Endodermal cell (in vitro differentiated cells): ENCODE measurements at places on chromosomes 4 and X. TPM values are rescaled to one million over a fixed set of nuclear protein-coding genes. Genes with fewer than 3 reads are reported as not detected.
A peak's percentile ranks its signal among the peaks of the same experiment; 100 is the strongest.

GRCh38 chr4:91359041-91360031, 944.4 kb upstream of the GRID2 start:
- DNase-seq = no peak

DNA sequence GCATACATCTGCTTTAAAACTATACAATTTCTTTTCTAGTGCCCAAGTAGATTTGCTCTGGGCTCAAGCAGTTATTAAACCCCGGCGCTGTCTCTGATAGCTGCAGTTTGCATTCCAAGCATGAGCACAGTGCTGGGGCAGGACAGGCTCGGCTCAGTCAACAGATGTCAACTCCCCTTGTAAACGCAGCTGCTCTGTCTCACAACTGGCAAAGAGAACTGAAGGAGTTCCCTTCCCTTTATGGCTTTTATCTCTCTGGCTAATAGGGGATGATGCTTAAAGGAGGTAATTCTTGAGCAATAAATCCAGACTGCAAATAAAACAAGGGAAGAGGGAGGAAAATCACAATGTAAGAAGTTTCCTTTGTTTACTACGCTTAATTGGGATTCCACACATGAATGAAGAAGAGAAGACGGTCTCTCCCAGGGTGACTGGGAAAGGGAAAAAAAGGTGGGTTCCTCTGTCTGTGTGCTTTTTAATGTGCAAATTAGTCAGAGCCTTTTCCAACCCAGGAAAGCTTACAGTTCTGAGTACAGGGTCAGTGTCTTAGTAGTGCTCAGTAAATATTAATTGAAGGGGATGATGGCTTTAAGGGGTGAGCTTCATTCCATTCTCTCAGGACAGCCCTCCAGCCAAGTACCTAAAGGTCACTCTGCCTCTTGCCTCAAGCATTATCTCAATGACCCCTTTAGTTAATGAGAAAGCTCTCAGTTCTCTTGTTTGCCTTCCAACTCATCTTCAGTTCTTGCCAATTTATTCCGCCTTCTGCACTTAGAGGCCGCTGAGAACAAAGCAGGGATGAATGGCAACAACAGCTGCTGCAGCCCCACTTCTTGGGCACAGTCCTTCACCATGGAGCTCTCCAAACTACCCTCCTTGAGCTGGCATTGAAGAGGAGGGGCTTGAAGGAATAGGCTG, 155.7 kb upstream of the JADE1 start:
- DNase-seq = no peak

DNA sequence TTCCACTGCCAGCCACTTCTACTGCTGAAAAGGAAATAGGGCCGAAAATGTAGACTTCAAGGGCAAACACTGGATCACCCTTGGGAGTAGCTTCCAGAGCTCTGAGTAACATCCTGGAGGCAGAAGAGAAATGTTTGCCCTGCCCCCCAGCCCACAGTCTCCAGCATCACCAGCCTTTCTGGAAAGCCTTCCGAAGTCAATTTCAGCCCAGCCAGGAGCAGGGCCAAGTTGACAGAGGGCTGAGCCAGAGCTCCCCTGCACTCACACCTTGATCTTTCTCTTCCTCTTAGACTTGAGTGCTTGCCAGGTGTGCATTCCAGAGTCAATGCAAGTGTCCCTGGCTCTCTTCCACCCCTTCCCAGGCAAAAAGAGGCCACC, 35.2 kb downstream of the SLC25A5 start:
- peak; percentile 61 for DNase-seq

GRCh38 chrX:142251680-142252079, 46.6 kb upstream of the MAGEC2 start:
- DNase-seq = no peak

GRCh38 chr4:79653871-79654270, 245.8 kb upstream of the GK2 start:
- no peak for DNase-seq

- no peak for DNase-seq
These were observed 2.6 kb upstream of the LRAT start for GRCh38 chr4:154741131-154741665.

GRCh38 chr4:67393699-67394281, 151.5 kb downstream of the CENPC start:
- DNase-seq = no peak

- DNase-seq = no peak
These were observed 36.7 kb downstream of the UBQLN2 start for GRCh38 chrX:56600141-56600540.

DNA sequence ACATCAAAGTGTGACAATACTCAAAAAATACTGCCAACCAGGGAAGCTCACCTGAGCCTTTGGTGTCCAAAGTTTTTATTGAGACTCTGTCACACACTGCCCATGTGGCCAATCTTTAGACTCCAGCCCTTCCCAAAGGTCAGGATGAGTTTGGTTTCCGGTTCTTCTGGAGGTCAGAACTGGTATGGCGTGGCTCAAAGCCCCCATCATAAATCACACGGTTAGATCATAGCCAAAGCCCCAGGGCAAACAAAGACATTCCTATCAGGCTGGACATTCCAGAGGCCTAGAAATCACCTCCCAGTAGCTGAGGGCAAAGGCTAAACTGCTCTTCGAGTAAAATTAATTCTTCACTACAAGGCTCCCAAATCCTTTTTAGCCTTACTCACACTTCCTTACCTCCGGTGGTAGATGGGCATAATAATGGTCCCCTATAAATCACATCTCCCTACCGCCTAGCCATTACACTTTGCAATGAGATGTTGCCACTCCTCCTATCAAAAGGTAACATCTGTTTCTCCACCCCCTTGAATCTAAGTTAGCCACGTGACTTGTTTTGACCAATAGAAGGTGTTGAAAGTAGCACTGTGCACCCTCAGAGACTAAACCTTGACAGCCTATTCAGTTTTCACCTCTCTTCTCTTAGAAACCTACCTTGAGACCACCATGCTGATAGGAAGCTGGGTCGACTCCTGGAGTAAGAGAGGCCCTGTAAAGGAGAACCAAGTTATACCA, 137.8 kb upstream of the DUSP21 start:
- no peak for DNase-seq

DNA sequence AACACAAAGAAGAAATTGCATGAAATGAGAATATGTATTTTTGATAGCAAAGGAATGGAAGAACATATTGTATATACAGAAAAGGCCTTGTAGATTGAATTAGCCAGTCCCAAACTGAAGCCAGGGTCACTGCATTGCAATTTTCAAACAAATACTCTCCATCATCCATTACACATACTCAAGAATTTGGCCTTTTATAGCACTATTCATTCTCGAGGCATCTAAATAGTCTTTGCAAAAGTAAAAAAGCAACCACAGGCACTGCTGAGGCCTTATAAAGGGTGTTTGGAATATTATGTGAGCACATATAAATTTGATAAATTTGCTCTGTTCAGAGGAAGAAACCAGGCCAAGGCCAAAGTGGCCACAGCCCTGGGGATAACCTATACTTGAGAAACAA, 123.0 kb downstream of the ZNF827 start:
- no peak for DNase-seq

DNA sequence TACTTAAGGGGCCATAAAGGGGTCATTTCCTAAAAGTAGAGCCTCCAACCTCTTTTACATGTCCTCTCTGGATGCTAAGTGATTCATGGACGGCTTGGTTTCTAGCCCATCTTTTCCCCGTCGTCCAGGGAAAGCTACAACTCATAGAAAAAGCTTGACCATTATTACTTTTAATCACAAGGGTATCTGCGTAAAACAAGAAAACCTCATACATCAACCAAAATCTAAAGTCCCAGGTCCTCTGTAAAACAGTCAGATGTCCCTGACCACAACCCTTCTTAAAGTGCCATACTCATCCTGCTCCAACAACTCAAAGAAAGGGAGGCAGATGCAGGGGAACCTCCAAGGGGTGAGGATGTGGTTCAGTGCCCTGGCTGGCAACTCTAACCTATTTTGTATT, 29.6 kb downstream of the ADGRA3 start:
- DNase-seq = no peak

- DNase-seq = no peak
These were observed 205.3 kb upstream of the JADE1 start for GRCh38 chr4:128604204-128604603.

GRCh38 chr4:130210864-130211263, 1114.9 kb downstream of the C4orf33 start:
- DNase-seq = no peak

DNA sequence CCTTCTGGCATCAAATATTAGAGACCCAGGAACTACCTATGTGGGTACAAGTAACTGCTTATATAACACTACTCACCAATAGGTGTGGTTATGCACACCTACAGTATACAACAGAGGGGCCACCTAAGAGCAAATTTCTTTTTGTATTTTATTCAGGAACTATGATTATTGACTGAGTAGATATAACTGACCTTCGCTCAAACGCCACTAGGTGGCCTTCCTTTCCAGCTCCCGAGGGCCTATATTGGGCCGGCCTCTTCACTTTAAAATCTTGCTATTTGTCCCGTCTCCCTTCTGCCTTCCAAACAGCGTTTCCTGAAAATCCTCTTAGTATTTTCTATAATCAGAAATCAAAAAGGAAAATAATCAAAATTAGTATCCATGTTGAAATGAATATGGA, 19.9 kb upstream of the PABPC5 start:
- DNase-seq = peak; percentile 63

DNA sequence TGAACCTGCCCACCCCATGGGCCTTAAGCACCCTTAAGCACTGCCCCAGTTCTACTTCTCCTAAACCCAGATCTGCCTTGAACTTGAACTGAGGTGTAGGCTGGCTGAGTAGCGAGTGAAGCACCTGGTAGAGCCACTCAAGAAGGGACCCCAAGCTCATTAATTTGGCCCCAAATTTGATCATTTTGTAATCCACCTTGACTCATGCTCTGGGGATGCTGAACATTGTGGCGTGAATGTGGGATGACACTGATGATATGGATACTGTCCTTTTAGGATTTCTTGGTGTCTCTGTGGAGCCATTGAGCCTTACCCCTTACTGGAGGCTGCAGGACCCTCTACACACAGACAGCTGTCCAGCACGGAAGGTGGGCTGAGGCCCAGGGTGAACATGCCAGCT, at the start of gene ZNF157:
Gene ZNF157, plus strand, starts transcription at position 301 of the 400 bp plus-strand sequence. Its CDS starts 91 bp downstream, at position 392.
- no peak for DNase-seq

DNA sequence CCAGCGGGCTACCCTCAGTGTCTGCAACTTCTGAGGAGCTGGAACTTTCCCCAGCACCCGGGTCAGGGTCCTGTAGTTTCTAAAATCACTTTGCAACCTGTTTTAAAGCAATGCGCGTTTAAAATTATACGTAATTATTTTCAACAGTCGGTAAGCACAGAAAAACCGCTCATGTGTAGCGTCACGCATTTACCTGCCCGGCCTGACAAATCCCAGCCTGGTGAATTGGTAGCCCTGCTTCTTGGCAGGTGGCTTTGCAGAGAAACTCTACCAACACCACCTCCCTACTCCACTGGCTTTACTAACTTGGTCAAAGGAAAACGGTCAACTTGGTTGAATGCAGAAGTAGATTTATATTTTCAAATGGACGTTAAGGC, 640 bp downstream of the BANK1 start:
- DNase-seq = no peak

- DNase-seq = peak; percentile 46
These were observed 44.5 kb upstream of the SCML1 start for GRCh38 chrX:17692709-17693346.

DNA sequence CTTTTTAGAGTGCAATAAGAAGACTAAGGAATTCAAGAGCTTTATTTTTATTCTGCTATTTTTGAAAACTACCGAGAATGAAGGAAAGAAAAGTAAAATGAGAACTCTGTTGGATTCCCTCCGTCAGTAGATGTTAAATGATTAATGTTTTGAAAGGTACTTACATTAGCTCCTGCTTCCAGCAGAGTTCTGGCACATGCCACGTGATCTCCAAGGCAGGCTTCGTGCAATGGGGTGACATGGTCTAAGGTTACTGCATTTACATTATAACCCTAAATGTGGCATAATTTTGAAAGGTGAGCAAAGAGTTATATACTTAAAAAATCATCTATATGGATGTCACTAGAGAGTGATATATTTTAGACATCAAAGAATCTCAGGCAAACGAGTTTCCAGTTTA, 26.8 kb upstream of the SPATA4 start:
- no peak for DNase-seq

- DNase-seq = no peak
These were observed 153.0 kb upstream of the RPS6KA6 start for GRCh38 chrX:84340968-84341367.

DNA sequence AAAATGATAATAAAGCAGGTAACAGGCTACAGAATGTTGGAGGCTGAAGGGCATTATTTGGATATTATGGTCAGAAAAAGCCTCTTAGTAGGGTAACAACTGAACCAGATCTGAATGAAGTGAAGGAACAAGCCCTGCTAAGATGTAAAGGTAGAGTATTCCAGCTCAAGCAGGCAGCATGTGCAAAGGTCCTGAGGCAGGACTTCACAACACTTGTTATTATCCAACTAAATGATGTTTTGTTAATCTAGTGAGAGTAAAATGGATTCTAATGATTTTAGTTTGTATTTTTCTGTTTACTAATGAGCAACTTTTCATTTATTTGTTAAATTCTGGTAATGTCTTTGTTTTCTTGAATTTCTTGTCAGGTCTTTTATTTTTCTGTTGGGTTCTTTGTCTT, 35.7 kb downstream of the RAB33B start:
- no peak for DNase-seq

GRCh38 chr4:93779228-93779627, 49.3 kb upstream of the ATOH1 start:
- no peak for DNase-seq

DNA sequence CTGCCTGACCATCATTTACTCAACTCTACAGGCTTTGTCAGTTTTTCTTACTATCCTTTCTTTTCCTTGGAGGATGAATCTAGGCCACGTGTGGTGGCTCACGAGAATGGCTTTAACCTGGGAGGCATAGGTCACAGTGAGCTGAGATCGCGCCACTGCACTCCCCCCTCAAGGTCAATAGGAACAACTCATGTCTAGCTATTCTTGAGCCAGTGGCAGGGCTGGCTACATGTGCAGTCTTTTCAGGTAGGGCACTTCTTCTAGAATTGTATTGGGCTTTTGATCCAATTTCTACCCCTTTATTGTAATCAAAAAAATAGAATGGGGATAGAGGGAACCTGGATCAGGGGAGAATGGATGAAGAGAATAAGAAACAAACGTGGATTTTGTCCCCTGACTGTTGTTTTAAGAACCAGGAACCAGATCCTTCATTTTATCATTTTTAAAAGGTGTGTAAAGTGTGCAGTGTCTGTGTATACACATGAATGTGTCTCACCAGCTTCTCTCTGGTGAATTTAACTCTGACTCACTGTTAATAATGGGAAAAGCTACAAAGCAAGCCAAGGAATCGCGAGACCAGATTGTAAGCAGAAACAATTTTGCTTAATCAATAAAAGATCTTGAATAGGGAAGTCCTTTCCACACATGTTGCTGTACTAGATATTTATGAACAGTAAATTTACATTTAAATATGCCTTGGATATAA, 283.9 kb upstream of the GPC4 start:
- no peak for DNase-seq

GRCh38 chrX:151384807-151385206, 12.2 kb upstream of the VMA21 start:
- DNase-seq = no peak

EXOSC9 gene
- 34.4 to 69.0 TPM (median 68.6 TPM) in 3 replicates for total RNA-seq

TBC1D25 gene
- 7.0 to 12.8 TPM (median 10.9 TPM) in 3 replicates for total RNA-seq

CFAP99 gene
- total RNA-seq = 0.61 TPM in 1 of 2 replicates, not detected in the other

CLTRN gene
- 7.2 and 8.5 TPM in 2 replicates for total RNA-seq

PITX2 gene
- 26.3 and 32.7 TPM in 2 replicates for total RNA-seq

NDST4 gene
- 0.11 and 0.31 TPM in 2 replicates for total RNA-seq

ENPP6 gene
- total RNA-seq = not detected in 3 replicates

MGARP gene
- total RNA-seq = 1.3 to 5.5 TPM (median 1.7 TPM) in 3 replicates

SRPK3 gene
- not detected in 3 replicates for total RNA-seq

AFF1 gene
- total RNA-seq = 155 and 171 TPM in 2 replicates

ZNF280C gene
- 13.7 and 15.7 TPM in 2 replicates for total RNA-seq

DCAF8L2 gene
- total RNA-seq = 0.38 TPM in 1 of 3 replicates, not detected in the others

RAI2 gene
- total RNA-seq = 4.1 and 4.8 TPM in 2 replicates

ARHGAP6 gene
- total RNA-seq = 0.59 to 1.1 TPM (median 0.73 TPM) in 3 replicates
